ENCODE measurements at places on chromosomes 13 and 19. TPM values are rescaled to one million over a fixed set of nuclear protein-coding genes. Genes with fewer than 3 reads are reported as not detected.

GRCh38 chr13:101618440-101619187 is 166.1 kb downstream of the ITGBL1 start:
- H3K4me3 ChIP-seq: no peak overlapping the region
- no peak for DNase-seq
- no peaks in the 10 kb centered on the region for H3K4me1 ChIP-seq
- H3K27me3 ChIP-seq: no peaks in the 10 kb centered on the region
- H3K36me3 ChIP-seq: no peaks in the 10 kb centered on the region

GRCh38 chr19:38492181-38492813 is 58.8 kb downstream of the RYR1 start:
- no peak overlapping the region for H3K4me3 ChIP-seq
- no peaks in the 10 kb centered on the region for H3K4me1 ChIP-seq
- DNase-seq: no peak
- H3K27me3 ChIP-seq: no peaks in the 10 kb centered on the region

DNA sequence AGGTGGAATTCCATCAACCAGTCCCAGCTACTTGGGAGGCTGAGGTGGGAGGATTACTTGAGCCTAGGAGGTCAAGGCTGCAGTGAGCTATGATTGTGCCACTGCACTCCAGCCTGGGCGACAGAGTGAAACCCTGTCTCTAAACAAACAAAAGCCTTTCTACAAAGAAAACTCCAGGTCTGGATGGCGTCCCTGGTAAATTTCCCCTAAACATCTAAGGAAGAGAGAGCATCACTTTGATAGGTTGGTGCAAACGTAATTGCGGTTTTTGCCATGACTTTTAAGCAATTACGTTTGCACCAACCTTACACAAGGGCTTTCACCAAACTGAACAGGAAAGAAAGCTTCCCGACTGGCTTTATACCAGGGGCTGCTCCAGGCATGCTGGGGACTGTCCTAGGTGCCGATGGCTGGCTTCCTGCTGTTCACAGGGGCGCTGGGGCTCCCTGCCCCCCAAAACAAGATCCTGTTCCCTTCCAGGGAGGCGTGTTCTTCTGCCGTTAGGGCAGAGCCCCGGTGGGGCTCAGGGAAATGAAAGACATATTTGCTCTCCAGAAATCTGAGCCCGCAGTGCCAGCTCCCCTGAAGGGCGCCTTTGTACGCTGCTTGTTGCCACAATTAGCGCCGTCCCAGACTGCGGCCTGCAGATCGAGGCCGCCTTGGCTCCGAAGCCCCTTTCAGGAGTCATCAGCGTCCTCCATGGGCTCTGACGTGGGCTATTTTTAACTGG is 38.7 kb upstream of the KLF2 start:
- no peaks in the 10 kb centered on the region for H3K36me3 ChIP-seq
- DNase-seq: no peak
- H3K4me1 ChIP-seq: peaks cover 62% of the 10 kb centered on the region
- no peak overlapping the region for H3K4me3 ChIP-seq

- no peaks in the 10 kb centered on the region for H3K36me3 ChIP-seq
- no peaks in the 10 kb centered on the region for H3K27me3 ChIP-seq
- peak within 1 kb of the TSS; percentile 93 for H3K4me3 ChIP-seq
- peaks cover 42% of the 10 kb centered on the region for H3K4me1 ChIP-seq
These were observed at the start of gene GEMIN7 for GRCh38 chr19:45079063-45079910. TSS of gene GEMIN7 (plus strand) at chr19:45079260. CDS start at chr19:45090115, 10,855 bp downstream.

DNA sequence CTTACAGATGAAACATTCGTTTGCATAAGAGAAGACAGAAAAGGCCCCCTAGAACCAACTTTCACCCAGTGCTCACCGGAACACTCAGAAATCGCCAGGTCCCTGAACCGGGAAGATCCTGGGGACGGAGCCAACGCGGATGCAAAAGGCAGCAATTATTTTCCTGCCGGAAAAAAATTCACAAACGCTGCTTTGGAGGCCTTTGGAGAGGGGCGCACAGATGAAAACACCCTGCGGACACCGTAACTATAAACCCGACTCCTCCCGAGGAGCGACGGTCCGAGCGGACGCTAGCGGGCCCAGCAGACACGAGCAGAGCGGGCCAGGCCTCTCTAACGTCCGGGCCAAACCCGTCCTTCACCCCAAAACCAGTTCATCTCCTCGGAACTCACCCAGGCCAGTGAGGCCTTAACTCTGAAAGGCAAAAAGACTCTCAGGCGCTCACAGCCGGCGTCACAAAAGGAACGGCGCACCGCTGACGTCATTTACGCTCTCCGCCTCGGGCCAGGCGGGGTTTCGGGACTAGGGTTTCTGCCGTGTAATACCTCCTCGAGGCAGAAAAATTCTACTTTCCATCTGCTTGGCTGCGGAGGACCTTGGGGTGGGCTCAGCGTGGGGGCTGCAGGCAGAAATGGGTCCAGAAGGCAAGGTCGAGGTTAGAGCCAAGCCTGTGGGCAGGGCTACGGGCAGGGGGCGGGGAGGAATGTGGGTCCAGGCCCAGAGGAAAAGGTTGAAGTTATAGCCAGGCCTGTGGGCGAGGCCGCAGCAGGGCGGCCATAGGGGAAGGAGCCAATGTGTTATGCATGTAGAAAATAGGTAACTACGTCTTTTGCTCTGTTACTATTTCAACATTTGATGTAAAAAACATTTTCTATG is at the start of gene ZNF426:
ZNF426 (minus strand) TSS at position 463 of the 876 bp plus-strand sequence. CDS start 2,413 bp downstream, outside the sequence.
- no peaks in the 10 kb centered on the region for H3K27me3 ChIP-seq
- peak; percentile 89 for DNase-seq
- peak within 1 kb of the TSS; percentile 95 for H3K27ac ChIP-seq
- H3K4me1 ChIP-seq: peaks cover 13% of the 10 kb centered on the region
- peaks cover 29% of the 10 kb centered on the region for H3K36me3 ChIP-seq

DNA sequence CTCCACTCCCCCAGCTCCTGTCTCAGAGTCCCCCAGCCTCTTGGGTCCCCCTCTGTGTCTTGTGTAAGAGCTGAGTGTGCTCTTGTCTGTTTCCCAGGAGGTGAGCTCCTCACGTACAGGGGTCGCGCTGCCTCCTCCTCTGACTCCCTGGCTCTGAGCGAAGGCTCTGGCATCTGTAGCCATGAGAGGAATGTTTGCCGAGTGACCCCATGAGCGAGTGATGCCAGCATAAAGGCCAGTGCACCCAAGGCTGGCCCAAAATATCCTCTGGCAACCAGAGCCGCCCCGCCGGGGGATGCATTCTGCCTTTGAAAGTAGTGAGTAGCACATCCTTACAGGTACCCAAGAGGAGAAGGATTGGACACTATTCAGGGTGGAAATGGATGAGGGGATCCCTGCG is 26.2 kb upstream of the C19orf12 start:
- H3K27ac ChIP-seq: no peak overlapping the region
- no peaks in the 10 kb centered on the region for H3K27me3 ChIP-seq
- no peak overlapping the region for H3K4me3 ChIP-seq
- no peaks in the 10 kb centered on the region for H3K36me3 ChIP-seq
- H3K4me1 ChIP-seq: no peaks in the 10 kb centered on the region
- no peak for DNase-seq

DNA sequence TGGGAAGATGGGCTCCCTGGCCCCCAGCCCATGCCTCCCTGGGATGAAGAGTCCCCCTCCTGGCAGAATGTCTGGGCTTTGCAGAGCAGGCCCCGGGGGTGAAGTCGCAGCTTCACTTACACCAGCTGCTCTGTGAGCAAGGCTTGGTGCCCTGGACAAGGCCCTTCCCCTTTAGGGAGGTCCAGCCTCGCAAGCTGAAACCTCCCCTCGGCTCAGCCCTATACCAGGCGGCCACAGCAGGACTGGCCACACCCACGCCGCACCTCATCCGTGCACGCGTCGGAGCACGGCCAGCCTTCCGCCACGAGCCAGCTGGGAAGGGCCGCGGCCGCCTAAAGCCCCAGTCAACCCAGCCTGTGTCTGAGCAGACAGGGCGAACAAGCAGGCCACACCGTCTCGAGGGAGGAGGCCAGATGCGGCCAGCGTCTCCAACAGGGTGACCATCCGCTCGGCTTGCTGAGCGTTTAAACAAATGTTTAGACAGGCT is 83.2 kb upstream of the MCF2L start:
- no peaks in the 10 kb centered on the region for H3K4me1 ChIP-seq
- H3K27me3 ChIP-seq: no peaks in the 10 kb centered on the region
- H3K27ac ChIP-seq: no peak overlapping the region
- DNase-seq: peak; percentile 74
- peaks cover 26% of the 10 kb centered on the region for H3K36me3 ChIP-seq

DNA sequence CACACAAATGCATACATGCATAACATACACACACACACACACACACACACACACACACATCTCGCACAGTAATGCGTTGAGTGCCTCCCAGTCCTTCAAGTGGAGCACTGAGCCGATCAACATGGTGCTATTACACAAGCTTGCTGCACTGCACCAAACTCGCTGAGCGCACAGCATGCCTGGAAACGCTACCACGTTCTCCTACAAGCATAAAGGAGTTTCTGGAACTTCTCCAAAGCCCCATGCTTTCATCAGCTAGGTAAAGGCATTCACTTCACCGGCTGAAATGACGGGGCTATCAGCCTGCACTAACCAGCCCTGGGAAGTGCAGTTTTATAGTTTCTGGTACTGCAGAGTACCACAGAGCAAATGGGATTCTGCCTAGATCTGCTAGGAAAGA is 92.7 kb downstream of the FGF14 start:
- H3K27me3 ChIP-seq: no peaks in the 10 kb centered on the region
- no peak overlapping the region for H3K4me3 ChIP-seq
- no peak overlapping the region for H3K27ac ChIP-seq
- no peaks in the 10 kb centered on the region for H3K36me3 ChIP-seq

DNA sequence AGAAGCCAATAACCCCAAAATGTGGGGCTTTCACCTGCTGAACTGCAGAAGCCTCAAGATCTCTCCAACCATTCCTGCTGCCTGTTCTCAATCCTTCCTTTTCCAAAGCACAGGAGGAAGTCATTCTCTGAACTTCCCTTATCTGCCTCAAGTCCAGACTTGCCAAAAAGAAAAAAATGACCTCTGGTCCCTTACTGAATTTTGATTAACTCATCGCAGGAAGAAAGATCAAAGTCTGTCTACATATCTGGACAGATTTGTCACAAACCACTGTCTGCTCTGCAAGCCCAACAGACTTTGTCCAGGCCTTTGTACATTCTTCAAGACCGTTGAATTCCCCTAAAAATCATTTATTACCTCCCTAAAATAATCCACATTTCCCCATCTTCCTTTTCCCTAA is 126.5 kb upstream of the NBEA start:
- H3K4me1 ChIP-seq: peaks cover 4% of the 10 kb centered on the region
- DNase-seq: no peak
- H3K36me3 ChIP-seq: no peaks in the 10 kb centered on the region
- no peak overlapping the region for H3K27ac ChIP-seq

DNA sequence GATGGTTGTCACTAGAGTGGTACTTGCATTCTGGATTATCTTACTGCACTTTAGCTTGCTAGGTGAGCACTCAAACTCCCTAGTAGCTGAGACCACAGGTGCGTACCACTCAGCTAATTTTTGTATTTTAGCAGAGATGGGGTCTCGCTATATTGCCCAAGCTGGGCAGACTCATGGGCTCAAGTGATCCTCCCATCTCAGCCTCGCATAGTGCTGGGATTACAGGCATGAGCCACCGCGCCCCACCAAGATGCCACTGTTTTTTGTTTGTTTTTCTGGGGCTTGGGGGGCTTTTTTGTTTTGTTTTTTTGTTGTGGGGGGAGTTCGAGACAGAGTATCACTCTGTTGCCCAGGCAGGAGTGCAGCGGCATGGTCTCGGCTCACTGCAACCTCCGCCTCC is 17.8 kb downstream of the LYPD3 start:
- H3K4me1 ChIP-seq: no peaks in the 10 kb centered on the region
- H3K4me3 ChIP-seq: no peak overlapping the region
- no peak overlapping the region for H3K27ac ChIP-seq
- no peaks in the 10 kb centered on the region for H3K36me3 ChIP-seq
- H3K27me3 ChIP-seq: no peaks in the 10 kb centered on the region

DNA sequence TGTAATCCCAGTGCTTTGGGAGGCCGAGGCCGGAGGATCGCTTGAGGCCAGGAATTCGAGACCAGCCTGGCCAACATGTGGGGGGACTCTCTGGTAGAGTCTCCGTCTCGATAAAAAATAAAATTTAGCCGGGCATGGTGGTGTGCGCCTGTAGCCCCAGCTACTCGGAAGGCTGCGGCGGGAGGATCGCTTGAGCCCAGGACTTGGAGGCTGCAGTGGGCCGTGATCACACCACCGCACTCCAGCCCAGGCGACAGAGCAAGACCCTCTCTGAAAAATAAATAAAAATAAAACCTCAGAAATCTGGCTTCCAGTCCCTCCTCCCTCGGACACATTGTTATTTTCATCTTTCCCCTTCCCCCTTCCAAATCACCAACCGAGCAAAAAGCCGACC is 332 bp downstream of the IRGQ start:
- peak overlapping the region; percentile 96 for H3K27ac ChIP-seq
- H3K36me3 ChIP-seq: peaks cover 40% of the 10 kb centered on the region
- H3K27me3 ChIP-seq: no peaks in the 10 kb centered on the region
- DNase-seq: no peak
- peak overlapping the region; percentile 69 for H3K4me3 ChIP-seq
- H3K4me1 ChIP-seq: no peaks in the 10 kb centered on the region

GRCh38 chr13:41802043-41802683 is 158.7 kb downstream of the VWA8 start:
- H3K4me1 ChIP-seq: no peaks in the 10 kb centered on the region
- H3K27ac ChIP-seq: no peak overlapping the region
- H3K36me3 ChIP-seq: peaks cover 4% of the 10 kb centered on the region
- no peak overlapping the region for H3K4me3 ChIP-seq
- H3K27me3 ChIP-seq: no peaks in the 10 kb centered on the region
- DNase-seq: no peak

DNA sequence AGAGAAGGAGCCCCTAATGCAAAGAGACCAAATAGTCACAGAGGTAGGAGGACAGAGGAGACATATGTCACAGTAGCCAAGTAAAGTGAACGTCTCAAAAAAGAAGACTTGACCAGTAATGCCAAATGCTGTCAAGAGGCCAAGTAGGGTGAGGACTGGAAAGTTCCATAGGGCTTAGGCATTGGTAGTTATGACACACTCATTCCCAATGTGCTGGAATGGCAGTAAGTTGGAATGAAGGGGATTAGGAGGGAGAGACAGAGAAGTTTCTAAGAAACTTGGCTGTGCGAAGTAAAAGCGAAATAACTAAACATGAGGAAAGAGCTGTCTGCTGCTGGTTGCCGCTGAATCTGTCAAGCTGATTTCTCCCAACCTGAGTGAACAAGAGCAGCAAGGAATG is 14.9 kb upstream of the FRY start:
- H3K27ac ChIP-seq: no peak overlapping the region
- no peak overlapping the region for H3K4me3 ChIP-seq
- H3K36me3 ChIP-seq: no peaks in the 10 kb centered on the region
- DNase-seq: no peak
- no peaks in the 10 kb centered on the region for H3K27me3 ChIP-seq
- H3K4me1 ChIP-seq: no peaks in the 10 kb centered on the region

The AMER2 gene
- not detected for total RNA-seq

The SGTA gene
- 52.3 TPM for total RNA-seq

The COX7A1 gene
- 347 TPM for total RNA-seq

The SERPINE3 gene
- total RNA-seq: not detected

The FUT6 gene
- total RNA-seq: not detected

The ZNF556 gene
- total RNA-seq: not detected
